Urothelium cell line (cell line): ENCODE measurements at places on chromosomes 12 and 14.
A peak's percentile ranks its signal among the peaks of the same experiment; 100 is the strongest.

DNA sequence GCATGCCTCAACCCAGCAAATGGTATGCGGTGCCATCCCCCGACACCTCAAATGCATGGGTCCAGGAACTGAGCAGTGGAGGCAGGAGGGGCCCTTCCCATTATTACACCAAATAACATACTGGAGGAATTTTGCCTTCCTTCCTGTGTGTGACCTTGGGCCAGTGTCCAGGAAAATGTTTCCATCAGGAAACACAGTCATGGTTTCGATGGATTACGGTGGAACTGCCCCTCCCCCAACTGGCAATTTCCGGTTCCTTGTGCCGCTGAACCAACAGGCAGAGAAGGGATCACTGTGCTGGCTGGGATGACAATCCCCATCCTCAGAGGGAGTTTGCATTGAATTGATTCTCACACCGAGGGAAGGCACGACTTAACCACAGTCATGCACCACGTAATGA lies 9.1 kb upstream of the CDC42BPB start:
- no peak for DNase-seq

DNA sequence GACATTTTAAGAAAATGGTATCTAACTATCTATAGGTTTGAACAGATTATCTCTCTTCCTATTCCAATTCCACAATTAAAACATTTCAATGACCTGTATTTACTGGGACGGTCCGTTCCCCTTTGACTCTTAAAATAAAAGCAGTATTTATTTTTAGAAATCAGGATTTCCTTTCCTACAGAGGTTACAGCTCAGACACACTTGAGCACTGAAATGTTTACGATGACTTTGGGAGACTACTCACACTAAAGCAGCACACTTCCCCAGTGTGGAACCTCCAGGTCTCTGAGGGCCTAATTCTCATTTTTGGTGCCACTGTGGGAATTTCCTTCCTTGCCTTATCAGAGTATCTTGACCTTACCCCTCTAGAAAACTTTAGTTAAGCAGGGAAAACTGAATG lies 181.8 kb downstream of the PRKD1 start:
- no peak for DNase-seq

GRCh38 chr12:111448846-111449790 lies 43.4 kb downstream of the SH2B3 start:
- DNase-seq: no peak

- DNase-seq: no peak
Measured at GRCh38 chr14:100914597-100915021, 11.1 kb upstream of the RTL1 start.

- DNase-seq: no peak
Measured at GRCh38 chr12:29545102-29545467, 47.6 kb upstream of the OVCH1 start.

DNA sequence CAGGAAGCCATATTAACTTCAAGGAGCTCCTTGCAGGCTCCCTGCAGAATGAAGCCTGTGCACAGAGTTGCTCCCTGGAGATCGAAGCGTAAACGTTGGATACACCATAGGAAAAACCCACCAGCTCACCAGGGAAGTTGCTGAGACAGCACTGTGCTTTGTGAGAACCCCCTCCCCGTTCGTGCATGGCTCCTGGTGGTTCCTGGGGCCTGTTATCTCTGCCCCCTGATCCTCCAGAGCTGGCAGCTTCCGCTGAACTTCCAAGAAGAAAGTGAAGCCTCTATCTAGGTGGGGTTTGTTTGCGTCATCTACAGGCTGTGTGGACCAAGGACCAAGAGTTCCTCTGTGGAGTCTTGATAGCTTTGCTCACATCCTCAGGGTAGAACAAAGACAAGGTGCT lies 2.4 kb upstream of the CCDC85C start:
- no peak for DNase-seq

DNA sequence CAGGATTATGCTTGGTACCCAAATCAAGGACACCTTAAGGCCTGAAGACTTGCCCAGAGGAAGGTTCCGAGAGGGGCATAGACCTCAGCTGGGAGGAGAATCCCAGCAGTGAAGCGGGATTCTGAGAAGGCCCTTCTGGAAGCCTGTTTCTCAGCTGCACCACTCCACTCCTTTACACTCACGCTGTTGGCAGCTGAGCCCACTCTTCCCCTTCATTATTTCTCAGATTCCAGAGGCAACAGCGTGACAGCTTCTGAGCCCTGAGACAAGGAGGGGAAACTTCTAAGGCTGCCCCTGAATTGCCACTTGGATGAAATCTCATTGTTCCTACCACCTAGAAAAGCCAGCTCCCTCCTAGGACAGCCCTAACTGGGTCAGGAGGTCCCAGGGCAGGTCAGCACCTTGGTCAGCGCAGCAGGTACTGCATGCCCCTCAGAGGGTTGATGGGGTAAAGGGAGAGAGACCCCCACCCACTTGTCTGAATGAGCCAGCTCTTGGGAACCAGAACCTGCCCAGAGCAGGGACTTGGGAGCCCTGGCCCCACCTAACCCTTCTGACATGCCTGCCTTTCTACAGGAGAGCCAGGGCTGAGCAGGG lies 53.9 kb downstream of the ISCA2 start:
- DNase-seq: no peak

DNA sequence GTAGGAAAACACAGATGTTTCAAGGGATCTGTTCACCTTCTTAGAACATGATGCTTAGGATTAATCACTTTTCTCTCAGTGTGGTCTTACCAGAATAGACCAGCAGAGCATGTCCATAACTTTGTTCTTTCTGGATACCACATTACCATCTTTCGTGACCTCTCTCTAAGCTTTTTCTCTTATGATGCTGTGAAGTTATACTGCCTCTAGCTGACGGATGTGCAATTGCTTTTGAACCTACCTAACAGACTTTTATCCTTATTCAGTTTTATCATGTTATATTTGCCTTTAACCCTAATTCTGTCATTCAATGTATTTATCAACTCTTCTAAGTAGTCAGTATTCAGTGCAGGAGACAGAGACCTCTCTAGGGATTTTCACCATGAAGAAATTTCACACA lies 246.7 kb downstream of the DACT1 start:
- no peak for DNase-seq

DNA sequence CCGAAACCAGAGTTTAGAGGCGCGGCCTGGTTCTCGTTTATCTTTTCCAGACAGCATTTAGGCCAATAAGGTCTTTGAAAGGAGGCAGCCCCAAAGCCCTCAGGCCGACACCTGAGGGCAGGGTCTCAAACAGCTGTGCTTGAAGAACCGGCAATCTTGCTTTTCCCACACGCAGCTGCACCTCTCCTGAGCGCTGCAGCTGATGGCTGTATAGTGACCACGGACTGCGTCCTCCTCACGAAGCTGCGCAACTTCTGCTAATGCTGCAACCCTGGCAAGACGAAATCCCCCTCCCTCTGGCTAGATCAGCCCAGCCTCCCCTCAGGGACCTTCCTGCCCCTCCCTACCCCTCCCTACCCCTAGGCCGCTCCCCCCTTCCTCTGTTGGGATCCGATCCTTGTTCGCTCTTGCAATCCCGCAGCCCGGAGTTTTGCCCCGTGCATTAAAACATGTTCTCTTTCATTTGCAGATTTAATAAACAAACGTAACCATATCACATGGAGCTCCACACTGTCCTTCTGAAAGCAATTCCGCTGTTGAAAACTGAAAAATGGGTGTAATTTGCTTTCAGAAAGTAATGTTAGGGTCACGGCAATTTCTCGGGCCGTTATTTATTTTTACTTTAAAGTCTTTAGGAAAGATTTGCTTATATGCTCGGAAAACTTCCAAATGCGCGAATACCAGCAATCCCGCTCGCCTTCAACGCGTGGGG lies 4.8 kb upstream of the PAX9 start:
- DNase-seq: no peak

- DNase-seq: no peak
Measured at GRCh38 chr12:2851931-2852330, 4.9 kb downstream of the TEX52 start.

DNA sequence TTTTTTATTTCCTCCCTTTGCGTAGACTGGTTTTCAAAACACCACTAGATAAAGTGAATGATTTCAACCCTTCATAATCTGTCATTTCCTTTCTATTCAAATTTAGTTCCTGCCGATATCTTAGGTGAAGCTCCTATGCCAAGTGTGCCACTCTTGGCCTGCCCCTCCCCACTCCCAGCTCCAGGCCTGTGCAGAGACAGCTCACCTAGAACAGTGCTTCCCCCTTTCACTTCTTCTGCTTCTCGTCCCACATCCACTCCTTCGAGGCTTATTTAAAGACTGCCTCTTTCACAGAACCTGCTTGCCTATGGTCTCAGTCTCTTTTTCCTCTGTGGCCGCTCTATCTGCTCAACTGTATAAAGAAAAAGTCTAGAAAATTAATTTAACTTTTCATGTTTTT lies 473.8 kb downstream of the RAD51B start:
- DNase-seq: no peak

GRCh38 chr12:571795-572531 lies 91.3 kb downstream of the NINJ2 start:
- no peak for DNase-seq

DNA sequence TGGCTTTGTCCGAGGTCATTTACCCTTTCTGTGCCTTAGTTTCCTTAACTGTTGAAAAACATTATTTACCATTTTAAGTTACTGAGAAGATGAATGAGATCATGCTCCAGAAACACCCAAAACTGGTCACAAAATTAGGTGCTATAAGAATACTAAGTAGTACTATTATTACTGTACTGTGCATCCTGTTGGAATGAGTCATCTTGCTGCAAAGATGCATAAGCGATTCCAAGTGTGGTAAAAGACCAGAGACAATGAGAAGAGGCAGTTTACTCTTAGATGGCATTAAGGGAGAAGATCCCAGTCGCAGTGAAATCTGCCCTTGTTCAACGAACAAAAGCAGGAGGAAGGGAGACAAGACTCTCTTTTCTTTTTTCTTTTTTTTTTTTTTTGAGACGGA lies 4.2 kb upstream of the PLEKHA5 start:
- peak; percentile 28 for DNase-seq

- no peak for DNase-seq
Measured at GRCh38 chr12:122067966-122068365, 10.6 kb upstream of the MLXIP start.

- peak; percentile 14 for DNase-seq
Measured at GRCh38 chr12:45388545-45388944, 172.7 kb downstream of the ANO6 start.

GRCh38 chr12:124564232-124564958 lies 3.0 kb downstream of the NCOR2 start:
- DNase-seq: no peak

- DNase-seq: peak; percentile 36
Measured at GRCh38 chr14:102805371-102805891, 28.2 kb downstream of the TRAF3 start.

DNA sequence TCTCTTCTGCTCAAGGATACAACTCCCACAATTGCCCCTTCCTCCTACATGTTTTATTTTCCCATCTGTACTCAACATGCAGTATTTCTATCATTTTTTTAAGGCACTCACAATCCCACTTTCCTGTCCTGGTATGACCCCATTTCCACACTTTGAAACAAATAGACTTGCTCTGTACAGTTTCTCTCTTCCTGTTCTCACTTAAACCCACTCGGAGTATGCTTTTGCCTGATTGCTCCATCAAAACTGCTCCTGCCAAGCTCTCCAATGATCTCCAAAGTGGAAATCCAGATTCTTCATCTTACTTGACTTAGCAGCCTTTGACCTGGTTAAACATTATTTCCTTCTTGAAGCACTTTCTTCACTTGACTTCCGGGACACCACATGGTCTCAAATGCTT lies 384.5 kb downstream of the SEC23A start:
- no peak for DNase-seq

DNA sequence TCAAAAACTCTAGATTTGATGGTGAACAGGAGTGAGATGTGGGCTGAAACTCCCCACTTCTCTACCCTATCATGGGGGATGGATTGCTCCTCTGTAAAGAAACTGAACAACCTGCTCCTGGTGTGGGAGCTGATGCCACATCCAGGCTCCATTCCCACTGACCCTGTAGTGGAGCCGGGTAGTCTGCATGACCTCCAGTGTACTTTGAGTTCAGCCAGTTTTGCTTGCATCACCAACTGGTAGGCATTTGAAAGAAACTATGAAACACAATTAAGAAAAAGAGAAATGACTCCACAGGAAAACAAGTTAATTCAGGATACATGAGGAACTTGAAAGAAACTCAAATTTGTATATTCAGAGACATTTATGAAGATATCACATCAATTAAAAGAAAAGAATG lies 27.3 kb upstream of the EMP1 start:
- no peak for DNase-seq

DNA sequence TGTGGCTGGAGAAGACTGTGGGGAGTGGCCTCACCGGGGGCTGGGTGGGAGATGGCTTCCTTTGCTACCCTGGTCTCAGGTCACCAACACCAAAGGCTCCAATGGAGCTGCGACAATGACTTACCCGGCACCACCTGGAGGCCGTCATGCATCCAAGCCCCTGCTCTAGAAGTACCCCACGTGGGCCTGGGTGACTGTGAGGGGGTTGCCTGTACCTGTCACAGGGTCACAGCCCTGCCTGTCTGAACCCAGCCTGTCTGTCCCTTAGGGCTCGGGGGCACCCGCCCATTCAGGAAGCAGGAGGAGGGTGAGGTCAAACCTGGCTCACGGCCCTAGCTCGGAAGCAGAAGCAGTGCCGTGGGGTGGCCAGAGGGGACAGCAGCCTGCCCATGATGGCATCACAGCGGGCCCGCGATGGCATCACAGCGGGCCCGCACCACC lies 18.9 kb downstream of the ABCB9 start:
- DNase-seq: peak; percentile 26

DNA sequence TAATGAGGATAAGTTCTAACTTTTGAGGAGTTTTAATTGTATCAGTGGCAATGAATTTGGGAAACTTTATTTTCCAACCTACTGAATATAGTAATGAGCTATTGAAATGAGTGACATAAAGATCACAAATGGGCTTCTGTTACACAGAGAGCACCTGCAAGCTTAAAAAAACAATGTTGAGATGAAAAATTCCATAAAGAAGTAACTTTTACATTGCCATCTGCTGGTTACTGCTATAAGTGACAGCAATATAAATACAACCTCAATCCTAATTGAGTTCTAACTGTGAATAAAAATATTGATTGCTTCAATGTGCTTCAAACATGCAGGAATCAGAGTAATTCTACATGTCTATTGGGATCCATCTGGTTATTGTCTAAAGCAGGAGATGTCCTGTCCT lies 14.2 kb downstream of the WIF1 start:
- no peak for DNase-seq

- no peak for DNase-seq
Measured at GRCh38 chr14:76595266-76595665, 166.0 kb upstream of the VASH1 start.

DNA sequence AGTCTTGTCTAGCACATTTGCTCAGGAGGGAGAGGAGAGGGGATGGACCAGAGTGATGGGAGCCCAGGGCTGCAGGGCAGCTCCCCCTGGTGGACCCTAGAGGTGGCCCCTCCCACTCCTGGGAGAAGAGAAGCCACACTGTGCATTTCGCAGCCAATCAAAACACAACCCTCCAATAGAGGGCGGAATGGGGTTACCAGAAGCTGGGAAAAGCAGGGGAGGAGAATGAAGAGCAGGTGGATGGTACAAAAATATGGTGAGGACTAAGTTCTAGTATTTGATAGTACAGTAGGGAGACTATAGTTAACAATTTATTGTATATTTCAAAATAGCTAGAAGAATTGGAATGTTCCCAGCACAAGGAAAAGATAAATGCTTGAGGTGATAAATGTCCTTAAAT lies 23.6 kb downstream of the VASH1 start:
- peak; percentile 96 for DNase-seq
